ENCODE measurements at places on chromosomes 16 and 17.

GRCh38 chr17:47621293-47622179 is 28.2 kb upstream of the KPNB1 start:
- DNase-seq, result no peak

GRCh38 chr17:5683241-5683640 is 98.9 kb upstream of the NLRP1 start:
- DNase-seq, result no peak

GRCh38 chr16:11187522-11188023 is 68.4 kb downstream of the SOCS1 start:
- no peak for DNase-seq

- DNase-seq, result no peak
These were observed 56.2 kb downstream of the SNX11 start for GRCh38 chr17:48163809-48164208.

- DNase-seq, result no peak
These were observed 273.4 kb downstream of the HAPSTR1 start for GRCh38 chr16:9364721-9365369.

GRCh38 chr17:75872434-75873351 is 5.7 kb downstream of the TRIM47 start:
- DNase-seq, result no peak

DNA sequence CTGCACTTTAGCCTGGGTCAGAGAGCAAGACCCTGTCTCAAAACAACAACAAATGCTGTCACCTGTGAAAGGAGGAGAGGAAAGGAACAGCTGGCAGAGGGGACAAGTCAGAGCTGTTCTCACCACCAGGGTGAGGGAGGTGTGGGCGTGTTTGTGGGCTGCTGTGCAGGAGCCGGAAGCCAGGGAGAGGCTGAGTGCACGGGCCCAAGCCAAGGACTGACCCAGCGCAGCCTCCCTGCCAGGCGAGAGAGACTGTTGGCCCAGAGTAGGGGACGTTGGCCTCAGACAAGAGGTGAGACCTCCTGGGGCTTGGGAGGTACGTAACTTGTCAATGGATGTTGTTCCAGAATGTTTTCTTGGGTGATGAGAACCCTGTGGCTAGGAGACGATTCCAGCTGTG is 10.7 kb downstream of the SPNS2 start:
- DNase-seq, result no peak

- DNase-seq, result no peak
These were observed 287.8 kb downstream of the SOX9 start for GRCh38 chr17:72408641-72409040.
